Right ventricle myocardium inferior (tissue), 1 donor: ENCODE measurements at places on chromosomes 6 and 20. TPM values are rescaled to one million over a fixed set of nuclear protein-coding genes. Genes with fewer than 3 reads are reported as not detected.

Gene LY6G5C
- total RNA-seq = 1.5 TPM

DNA sequence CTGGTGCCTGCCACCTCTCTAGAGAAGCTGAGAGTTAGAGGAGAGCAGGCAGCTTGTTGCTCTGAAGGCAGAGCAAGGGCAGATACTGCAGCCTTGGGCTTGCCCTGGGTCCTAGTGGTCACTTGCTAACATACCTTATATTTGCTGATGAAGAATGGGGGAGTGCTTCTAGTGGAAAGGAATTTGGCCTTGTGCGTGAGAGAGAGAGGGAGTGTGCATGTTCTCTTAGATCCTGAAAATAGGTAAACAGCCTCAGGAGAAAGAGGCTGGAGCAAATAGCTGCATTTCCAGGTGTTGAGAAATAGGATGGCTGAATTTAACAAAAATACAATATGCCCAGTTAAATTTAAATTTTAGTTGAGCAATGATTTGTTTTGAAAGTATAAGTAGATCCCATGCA lies 724.5 kb upstream of the FLRT3 start:
- peak; percentile 35 for DNase-seq

Gene C6orf15
- total RNA-seq = not detected

- no peak for DNase-seq
Observed at GRCh38 chr6:70303034-70303525, at the start of gene COL9A1. Gene COL9A1 (minus strand): TSS chr6:70303084. CDS start chr6:70302924, 160 bp downstream.

Gene OSBPL2
- 59.5 TPM for total RNA-seq

Gene LPA
- total RNA-seq = not detected
